ENCODE measurements at places on chromosomes 4 and X.

GRCh38 chrX:129739578-129739977 lies 799 bp downstream of the XPNPEP2 start:
- no peak for DNase-seq

- no peak for DNase-seq
Observed at GRCh38 chr4:148162991-148163390, 279.2 kb downstream of the NR3C2 start.

DNA sequence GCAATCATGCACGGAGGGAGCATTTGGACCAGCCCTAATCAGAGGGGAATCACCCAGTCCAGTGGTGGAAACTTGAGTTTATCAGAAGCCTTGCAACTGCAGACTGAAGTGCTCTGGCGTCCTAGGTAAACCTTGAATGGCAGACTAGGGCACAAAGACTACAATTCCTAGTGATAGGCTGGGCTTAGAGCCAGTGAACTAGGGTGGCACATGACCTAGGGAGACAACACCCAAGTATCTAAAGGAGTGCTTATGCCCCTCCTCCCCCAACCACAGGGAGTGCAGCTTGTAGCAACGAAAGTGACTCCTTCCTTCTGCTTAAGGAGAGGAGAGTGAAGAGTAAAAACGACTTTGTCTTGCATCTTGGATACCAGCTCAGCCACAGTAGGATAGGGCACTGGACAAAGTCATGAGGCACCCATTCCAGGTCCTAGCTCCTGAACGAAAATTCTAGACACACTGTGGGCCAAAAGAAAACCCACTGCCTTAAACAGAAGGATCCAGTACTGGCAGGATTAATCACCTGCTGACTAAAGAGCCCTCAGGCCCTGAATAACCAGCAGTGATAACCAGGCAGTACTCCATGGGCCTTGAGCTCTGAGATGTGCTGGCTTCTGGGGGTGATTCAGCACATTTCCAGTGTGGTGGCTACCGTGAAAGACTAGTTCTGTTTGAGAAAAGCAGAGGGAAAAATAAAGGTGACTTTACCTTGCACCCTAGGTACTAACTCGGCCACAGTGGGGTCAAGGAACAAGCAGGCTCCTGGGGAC lies 58.7 kb upstream of the STARD8 start:
- DNase-seq: no peak

DNA sequence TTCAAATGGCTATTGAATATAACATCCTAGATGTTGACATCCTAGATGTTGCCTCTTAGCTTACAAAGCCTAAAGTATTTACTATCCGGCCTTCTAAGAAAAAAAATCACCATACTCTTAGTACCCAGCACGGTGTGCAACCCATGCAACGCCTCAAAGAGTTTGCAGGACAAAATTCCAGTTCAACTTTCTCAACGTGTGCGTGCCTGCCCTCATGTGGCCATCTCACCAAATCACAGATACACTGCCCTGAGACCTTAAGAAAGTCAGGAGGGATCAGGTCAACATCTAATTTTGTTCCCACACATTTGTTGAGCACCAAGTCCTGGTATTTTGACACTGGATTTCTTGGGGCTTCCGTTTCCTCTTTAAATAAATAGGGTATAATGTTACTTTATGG lies 68.3 kb downstream of the CRMP1 start:
- no peak for DNase-seq

GRCh38 chr4:55500072-55500471 lies 46.6 kb downstream of the CLOCK start:
- no peak for DNase-seq

DNA sequence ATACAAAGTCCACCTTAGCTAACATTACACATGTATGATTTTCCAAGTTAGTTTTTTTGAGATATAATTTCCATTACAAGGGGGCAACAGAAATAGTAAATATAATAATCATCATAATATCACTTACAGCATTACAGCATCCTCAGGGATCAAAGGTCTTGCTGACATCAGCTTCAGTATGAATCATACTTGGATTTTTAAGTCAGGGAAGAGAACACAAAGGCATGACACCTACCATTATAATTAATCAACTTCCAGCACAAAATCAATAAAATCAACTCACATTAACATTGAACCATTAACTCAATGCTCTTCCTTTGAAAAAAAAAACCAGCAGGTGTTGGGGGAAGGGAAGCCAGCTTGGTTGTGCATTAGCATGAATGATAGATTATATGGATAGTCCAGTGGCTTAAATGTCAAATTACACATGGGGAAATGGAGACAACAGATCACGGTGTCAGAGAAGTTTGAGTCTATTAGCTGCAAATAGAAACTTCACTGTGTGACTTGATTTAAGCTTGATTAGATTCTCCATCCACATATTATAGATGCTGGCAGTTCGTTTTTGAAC lies 66.9 kb upstream of the CAPN6 start:
- no peak for DNase-seq

DNA sequence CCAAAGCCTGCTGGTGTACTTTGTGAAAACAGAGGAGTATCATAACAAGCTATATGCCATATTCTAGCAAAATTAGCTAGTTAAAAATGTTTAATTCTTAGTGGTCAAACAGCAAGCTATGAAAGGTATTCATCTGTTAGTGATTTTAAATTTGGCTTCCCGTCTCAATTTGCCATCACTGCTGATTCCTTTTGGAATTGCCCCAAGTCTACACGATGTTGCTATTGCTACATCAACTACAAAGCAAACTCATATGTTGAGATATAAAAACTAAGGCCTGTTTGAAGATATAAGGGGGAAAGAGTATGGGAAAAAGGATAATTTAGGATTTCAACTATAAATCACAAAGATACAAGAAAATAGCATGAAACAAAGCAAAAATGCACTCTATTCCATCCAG lies 146.1 kb downstream of the COL25A1 start:
- no peak for DNase-seq

- no peak for DNase-seq
Observed at GRCh38 chr4:177555007-177555574, 112.9 kb upstream of the AGA start.

DNA sequence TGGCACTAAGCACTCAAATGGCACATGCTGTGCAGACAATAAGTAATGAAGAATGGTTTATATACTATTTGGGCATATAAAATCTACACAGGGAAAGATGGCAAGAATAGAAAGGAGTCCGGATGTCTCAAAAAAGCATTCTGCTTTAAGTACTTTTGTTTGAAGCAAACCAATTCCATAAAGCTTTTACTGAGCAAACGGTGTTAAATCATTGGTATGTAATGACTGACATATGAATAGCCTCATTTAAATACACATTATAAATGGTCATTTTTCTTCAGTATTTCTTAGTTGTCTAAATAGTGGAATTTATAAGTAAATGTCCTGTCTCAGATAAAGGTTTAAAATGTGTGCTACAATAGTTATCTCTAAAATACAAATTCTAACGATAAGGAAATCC lies 6.0 kb downstream of the FBXO8 start:
- no peak for DNase-seq

DNA sequence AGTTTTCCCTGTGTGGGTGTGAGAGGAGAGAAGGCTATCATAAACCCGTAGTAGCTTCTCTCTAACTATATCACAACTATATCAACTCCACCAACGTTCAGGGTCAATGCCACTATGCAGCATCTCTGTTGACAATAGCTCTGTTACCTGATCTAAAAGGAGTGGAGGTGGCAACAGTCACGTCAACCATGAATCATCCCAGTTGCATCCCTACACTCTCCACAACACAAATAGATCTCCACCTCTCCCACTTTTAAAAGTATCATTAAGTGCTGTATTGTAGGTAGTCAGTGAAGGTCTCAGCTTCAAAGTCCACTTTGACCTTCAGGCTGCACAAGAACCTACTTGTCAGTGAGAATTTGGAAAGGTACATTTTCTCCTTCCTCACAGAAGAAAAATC lies 600.5 kb upstream of the GRIA3 start:
- no peak for DNase-seq

GRCh38 chr4:19927381-19927780 lies 324.3 kb upstream of the SLIT2 start:
- DNase-seq: no peak

Measured in CD4-positive, alpha-beta T cell treated with Interferon gamma for 1 hour (primary cell).